ENCODE measurements at places on chromosomes 5 and 9.

DNA sequence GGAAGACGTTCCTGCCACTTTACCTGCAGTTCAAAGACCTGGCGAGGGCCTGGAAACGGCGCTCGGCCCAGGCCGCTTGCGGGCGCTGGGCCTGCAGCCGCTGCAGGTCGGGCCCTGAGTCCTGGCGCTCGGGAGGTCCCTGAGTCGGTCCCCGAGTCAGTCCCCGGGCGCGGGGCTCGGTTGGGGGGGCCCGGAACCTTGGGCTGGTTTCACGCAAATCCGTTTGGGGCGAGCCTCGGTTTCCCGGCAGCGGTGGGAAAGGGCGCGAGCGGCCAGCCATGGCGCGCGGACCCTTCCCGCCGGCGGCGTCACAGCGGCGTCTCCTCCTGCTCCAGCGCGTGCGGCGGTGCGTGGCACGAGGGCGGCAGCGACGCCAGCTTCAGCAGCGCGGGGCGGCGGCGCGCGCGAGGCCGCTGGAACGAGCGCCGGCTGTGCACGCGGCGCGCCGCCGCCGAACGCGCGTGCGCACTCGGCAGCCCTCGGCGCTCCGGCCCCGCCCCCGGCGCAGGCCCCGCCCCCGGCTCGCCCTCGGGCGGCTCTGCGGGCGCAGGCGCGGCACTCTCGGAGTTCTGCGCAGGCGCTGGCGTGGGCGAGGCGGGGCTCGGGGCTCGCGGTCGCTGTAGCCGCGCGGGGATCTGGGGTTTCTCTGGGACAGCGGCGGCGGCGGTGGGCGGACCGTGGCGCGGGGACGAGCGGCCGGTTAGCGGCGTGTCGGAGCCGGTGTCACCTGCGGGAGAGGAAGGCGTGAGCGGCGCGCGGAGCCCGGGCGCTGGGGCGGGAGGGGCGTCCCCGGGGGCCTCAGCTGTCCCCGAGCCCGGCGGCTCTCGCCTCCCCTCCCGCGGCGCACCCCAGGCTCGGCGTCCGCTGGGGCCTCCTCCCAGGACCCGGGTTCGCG lies 29.9 kb downstream of the EXOC3 start:
- peak; percentile 82 for DNase-seq

DNA sequence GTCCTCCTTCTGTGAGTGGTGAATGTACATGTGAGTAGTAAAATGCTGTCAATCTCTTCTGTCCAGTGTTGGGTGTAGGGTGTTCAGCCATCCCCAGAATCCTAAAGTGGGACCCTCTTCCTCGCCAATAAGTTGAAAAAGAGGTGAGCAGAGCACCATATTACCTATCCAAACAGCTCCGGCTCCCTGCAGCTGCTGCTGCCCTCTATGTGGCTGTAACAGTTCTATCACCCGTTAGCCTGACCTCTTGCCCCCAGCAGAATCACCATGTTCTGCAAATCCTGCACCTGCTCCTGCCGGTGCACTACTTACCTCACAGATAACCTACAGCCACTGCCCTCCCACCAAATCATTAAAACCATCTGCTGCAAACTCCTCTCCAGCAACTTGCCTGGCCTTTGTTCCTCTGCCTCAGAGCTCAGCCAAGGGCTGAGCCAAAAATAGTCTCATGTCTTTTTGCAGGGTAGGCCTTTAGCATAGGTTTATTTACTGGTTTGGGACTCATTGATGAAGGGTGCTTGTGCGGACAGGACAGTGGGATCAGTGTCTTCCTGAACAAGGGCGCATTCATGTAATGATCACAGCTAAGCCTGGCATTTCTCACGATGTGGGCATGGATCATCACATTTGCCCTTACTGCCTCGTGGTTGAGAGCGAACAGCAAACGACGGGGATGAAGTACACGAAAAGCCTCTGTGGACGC lies 49.6 kb upstream of the CCL21 start:
- no peak for DNase-seq

DNA sequence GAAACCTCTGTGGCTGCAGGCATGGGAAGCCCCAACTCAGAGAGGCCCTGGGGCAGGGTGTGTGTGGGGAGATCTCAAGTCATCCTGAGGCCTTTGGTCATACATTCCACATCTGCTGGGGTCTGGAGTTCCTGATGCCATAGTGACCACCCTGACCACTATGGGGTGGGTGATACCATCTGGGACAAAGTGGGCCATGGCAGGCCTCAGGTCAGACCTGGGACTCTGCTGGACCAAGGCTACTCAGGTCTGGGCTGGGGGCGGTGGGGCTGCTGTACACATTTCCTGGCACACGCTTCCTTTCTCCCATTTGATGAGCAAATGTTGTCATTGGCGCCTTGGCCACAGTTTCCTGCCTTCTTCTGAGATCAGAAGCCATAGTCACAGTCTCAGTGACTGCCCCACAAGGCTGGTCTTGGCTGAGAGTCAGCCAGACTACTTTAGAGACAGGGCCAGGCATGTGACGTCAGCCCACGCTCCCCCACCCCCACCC lies 15.1 kb upstream of the ACSL6 start:
- no peak for DNase-seq

DNA sequence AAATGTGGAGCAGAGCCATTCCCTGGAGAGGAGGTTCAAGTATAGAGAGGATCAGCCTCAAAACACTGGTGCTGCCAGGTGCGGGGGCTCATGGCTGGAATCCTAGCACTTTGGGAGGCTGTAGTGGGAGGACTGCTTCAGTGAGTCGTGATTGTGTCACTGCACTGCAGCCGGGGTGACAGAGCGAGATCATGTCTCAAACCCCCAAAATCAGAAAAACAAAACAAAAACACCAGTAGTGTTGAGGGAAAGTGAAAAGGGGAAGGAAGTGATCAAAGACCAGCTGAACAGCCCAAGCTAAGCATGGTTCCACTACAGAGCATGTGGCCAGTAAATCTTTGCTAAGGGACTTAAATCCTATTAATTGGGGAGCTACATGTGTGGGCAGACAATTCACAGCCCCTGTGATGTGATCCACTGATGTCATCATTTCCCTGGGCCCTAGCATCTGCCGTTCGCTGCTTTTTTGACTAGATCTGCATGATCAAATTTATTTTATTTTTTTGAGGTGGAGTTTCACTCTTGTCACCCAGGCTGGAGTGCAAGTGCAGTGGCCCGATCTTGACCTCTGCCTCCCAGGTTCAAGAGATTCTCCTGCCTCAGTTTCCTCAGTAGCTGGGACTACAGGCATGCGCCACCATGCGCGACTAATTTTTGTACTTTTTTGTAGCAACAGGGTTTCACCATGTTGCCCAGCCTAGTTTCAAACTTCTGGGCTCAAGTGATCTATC lies 2.7 kb upstream of the PCBD2 start:
- peak; percentile 65 for DNase-seq

DNA sequence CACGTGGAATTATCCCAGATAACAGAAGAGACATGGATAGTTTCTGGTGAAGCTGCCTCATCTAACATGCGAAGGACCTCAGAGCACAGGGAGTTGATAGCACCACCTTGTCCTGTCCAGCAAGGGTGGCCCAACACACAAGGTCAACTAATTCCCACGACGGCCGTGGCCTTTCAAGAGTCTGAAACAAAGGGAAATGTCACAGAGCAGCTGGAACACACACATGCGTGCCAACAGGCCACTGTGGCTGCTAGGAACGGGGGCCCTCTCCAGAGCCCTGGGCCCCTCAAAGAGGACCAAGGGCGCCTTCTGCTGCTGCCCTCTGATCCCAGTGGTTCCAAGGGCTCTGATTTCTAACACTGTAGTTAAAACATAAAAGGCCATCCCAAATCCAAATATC lies 50.7 kb downstream of the SECISBP2 start:
- DNase-seq, result no peak

- no peak for DNase-seq
Measured at GRCh38 chr5:10524376-10525123, 39.3 kb upstream of the ANKRD33B start.

GRCh38 chr5:55701462-55702103 lies 10.5 kb downstream of the SLC38A9 start:
- DNase-seq, result no peak

DNA sequence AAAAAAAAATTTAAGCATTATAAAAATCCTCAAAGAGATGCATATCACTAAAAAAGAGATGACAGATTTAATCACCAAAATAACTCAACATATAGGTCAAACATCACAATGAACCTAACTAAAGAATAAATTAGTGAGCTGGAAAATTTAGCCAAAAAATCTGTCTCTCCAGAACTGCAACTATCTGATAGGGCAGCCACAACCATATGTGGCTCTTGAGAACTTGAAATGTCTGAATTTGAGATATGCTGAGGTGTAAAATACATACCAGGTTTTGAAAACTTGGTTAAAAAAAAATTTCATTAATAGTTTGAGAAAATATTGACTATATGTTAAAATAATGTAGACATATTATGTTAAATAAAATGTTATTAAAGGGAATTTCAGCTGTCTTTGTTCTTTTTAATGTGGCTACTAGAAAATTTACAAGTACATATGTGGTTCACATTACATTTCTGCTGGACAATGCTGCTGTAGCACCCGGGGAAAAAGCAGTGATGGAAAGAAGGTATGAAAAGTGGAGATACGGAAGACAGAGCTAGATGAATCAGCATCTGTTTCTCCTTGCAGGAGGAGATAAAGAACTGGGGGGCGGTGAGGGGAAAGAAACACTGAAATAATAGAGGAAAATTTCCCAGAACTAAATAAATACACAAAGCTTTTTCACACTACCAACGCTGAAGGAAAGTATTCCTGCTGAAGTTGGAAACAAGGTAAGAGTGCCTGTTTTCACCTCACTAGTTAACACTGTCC lies 66.1 kb downstream of the DCP2 start:
- DNase-seq, result no peak

- no peak for DNase-seq
Measured at GRCh38 chr5:29897916-29898315, 1295.6 kb upstream of the CDH6 start.

DNA sequence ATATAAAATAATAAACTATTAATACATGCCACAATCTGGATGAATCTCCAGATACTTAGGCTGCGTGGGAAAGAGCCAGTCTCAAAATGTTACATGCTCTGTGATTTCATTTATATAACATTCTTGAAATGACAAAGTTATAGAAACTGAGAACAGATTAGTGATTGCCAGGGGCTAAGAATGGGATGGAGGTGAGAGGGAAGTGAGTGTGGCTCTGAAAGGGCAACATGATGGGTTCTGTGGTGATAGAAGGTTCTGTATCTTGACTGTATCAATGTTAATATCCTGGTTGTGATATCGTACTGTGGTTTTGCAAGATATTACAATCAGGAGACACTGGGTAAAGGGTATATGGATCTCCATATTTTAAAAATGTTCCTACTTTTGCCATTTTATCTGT lies 50.7 kb downstream of the SPEF2 start:
- DNase-seq, result no peak

- no peak for DNase-seq
Measured at GRCh38 chr5:123208668-123209501, 119.8 kb downstream of the PRDM6 start.

- DNase-seq, result no peak
Measured at GRCh38 chr9:37784291-37784615, 611 bp downstream of the EXOSC3 start.

- no peak for DNase-seq
Measured at GRCh38 chr9:103816146-103816545, 278.0 kb upstream of the SMC2 start.

- DNase-seq, result no peak
Measured at GRCh38 chr5:107700481-107700880, 29.7 kb upstream of the EFNA5 start.

DNA sequence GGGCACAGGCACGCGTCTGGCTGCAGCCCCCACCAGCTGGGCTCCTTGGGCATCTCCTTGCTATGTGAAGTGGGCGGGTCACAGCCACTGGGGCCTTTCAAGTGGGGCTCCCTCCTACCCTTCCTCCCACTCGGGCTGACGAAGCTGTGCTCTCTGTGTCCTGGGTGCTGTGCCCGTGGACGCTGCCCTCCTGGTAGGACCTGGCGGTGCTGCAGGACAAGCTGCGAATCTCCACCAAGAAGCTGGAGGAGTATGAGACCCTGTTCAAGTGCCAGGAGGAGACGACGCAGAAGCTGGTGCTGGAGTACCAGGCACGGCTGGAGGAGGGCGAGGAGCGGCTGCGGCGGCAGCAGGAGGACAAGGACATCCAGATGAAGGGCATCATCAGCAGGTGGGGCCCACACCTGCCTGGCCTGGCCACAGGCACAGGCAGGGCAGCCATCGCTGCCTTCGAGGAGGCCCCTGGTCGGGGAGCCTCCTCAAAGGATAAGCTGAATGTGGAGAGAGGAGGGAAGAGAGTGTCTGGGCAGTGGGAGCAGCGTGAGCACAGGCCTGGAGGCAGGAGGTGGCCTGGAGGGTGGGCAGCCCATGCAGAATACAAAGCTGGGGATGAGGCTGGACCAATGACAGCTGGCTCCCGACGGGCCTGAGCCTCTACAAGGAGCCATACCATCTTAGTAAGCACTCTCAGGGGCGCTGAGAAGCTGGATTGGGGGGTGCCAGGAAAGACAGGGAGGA lies 124.7 kb downstream of the DAB2IP start:
- DNase-seq, result no peak

DNA sequence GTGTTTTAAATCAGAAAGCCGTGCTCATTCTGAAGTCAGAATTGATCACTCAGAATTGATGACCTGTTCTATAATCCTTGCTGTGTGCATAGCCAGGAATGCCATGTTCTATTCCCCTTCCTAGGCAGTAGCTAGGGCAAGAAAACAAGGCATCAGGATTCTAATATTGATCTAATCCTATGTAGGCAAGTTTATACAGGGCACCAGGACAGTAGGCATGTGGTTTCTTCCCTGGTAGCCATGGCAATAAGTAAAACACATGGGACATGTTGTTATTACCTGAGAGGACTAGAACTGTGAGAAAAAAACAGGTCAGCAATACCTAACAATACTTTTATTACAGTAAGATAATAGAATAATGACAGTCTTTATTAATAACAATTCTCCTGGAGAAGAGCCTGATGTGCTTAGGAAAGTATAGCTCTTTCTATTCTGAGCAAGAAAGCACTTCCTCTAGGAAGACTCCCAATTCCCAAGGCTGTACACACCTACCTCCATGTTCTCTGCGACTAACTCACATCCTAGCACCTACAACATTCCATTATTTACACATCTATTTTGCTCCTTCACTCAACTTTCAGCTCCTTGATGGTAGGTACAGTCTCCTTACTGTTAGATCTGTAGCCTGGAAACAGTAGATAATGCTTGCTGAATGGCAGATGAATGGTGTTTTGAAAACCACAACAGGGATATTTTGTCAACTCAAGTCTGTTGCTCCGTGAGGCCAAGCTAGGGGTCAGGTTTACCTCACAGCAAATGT lies 70.8 kb downstream of the STX17 start:
- DNase-seq, result no peak

DNA sequence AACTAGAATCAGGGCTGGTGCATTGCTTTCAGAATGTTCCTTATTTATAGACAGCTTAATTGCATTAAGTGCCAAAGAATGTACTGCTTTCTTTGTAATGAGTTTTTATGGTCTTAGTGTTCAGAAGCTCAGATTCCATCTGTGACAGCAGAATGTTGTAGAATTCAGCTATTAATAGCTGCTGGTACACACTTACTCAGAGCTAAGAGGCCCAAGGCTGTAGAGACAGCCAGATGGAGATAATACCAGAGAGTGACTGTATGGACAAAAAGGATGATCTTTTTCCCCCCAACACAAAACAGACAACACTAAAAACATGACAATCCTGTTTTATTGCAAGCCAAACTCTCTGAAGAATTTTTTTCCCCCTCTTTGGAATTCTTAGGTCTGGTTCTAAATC lies 50.2 kb downstream of the PPP2R2B start:
- no peak for DNase-seq

GRCh38 chr9:97748525-97748924 lies 51.4 kb upstream of the XPA start:
- DNase-seq, result no peak

Data from inflammatory macrophage (primary cell).